HTR-8/SVneo (cell line): ENCODE measurements at places on chromosomes 2 and 18.
A peak's percentile ranks its signal among the peaks of the same experiment; 100 is the strongest.

- DNase-seq: no peak
Observed at GRCh38 chr18:7023063-7023580, 94.5 kb downstream of the LAMA1 start.

DNA sequence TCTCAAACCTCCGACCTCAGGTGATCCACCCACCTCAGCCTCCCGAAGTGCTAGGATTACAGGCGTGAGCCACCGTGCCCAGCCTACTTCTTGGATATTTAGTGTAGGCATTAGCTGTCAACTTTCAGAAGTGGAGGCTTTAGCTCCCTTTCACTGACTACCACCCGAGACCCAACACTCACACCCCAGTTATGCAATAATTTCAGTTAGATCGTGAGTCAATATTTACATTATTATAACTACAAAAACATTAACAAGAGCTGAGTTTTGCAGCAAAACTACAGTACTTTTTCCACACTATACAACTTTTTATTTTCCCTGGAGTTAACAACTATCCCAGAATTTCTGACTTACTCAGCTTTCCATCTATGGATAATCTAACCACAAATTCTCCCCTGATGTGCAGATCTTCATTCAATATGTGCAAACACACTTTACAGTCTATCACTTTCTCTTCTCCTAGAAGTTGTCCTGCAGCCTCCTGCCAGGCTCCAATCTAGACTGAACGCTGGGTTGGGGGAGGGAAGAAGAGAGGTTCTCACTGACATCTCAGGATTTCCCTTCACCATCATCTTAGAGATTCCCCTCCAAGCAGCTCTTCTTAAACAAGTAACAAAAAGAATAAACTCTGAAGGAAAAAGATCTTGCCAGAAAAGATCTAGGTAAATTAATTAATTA is 10.1 kb downstream of the TBC1D8 start:
- DNase-seq: no peak

GRCh38 chr2:74917702-74918619 is 40.5 kb upstream of the POLE4 start:
- peak; percentile 89 for DNase-seq

DNA sequence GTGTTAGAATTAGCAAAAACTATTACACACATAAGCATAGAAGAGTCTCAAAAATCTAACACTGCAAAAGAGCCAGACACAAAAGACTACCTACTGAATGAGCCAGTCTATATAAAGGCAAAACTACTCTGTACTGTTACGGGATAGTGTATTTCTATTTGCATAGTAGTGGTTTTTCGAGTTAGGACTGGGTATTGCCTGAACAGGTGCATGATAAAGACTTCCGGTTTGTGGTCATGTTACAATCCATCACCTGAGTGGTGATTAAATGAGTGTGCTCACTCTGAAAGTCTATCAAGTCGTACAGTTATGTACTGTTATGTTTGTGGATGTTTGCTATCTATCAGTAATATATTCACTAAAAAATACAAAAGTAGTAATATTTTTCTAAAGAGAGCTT is 523.3 kb upstream of the SYT4 start:
- DNase-seq: no peak

GRCh38 chr18:60826346-60826745 is 453.8 kb upstream of the MC4R start:
- DNase-seq: no peak

DNA sequence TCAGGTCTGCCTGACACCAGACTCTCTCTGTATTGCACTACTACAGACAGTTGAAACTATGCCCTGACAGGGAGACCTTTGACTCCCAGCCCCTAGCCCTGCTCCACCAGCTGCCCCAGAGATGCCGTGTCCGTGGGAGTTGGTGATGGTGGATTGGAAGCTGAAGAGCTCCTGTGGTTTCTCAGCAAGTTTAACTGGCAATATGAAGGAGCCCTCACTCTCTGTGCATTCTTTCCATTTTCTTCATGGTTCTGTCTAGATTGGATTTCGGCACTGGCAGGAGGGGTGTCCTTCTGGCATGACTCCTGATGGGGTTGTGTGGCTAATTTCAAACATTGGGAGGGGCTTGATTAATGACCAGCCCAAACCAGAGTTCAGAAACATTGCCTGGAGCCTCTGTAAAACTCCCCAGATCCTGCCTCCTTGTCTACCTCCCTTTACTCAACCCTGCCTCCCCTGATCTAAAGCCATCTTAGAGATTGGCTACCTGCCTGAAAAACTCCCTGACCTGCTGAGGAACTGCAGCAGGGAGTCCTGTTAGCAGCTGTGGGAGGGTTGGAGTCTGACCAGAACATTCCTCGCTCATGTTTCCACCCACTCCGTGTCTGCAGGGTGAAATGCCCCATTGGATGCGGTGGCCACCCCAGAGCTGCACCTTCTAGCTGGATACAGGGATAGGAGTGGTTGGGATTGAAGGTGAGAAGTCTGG is 206.9 kb upstream of the SPRED2 start:
- DNase-seq: peak; percentile 24

DNA sequence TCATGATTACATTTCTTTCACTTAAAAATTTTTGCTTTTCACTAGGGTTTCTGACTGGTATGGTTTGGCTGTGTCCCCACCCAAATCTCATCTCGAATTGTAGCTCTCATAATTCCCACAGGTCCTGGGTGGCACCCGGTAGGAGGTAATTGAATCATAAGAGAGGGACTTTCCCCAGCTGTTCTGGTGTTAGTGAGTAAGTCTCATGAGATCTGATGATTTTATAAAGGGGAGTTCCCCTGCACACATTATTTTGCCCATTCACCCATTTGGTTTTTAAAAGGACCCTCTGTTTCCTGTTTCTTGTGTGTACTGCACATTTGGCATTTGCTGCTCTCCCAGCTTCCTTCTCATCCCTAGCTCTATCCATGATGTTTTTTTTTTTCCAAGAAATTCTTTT is 27.8 kb upstream of the NETO1 start:
- DNase-seq: no peak

DNA sequence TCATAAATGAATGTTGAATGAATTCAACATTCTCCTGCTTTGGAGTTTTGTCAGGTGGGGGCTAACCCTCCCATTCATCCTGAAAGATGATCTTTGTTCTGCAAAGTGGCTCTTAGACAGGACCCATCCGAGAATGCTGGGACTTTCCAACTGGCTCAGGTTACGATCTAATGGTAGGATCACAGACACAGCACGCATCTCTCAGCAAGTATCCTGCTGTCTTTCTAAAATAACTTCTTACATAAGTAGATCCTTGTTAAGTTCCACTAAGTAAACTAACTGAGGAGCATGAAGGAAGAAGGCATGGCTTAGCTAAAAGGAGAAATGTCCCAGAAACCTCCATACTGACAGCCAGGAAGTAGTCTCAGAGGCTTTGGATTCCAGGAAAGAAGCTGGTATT is 23.7 kb downstream of the CYP27A1 start:
- peak; percentile 15 for DNase-seq

GRCh38 chr2:209388446-209389037 is 35.3 kb upstream of the MAP2 start:
- no peak for DNase-seq
